Mesenchymal stem cell (in vitro differentiated cells and primary cell): ENCODE measurements at places on chromosomes 1 and 21.

- no peak for DNase-seq
These were observed 35.9 kb upstream of the MPZL1 start for GRCh38 chr1:167685844-167686243.

DNA sequence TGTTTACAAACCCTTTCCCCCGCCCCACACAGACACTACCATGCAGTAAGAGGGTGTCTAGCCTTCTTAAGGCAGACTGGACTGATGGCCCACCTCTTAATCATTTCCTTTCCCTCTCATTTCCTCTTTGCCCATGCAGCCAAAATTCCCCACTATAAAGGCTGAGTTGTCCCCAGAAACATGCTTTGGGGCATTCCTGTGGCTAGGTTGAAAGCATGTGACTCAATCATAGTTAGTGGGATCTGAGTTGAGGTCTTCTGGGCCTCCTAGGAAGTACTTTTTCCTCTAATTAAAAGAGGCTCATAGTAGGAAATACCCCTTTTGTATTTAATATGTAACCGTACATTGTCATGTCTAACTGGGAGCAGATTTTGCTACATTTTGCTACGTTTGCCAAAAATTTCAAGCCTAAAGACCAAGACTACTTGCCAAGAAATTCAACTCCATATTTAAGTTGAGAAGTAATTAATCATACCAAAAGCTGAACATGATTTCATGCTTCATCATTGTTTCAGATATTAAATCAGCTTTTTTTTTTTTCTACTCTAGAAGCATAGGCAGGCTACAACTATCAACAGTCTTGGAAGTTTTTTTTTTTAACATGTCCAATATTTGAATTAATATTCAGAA lies 174.7 kb downstream of the ADGRL4 start:
- peak; percentile 81 for DNase-seq

- peak; percentile 46 for DNase-seq
These were observed 11.2 kb downstream of the MEF2D start for GRCh38 chr1:156489166-156489934.

- no peak for DNase-seq
These were observed 1613.6 kb upstream of the PRMT6 start for GRCh38 chr1:105442901-105443300.

DNA sequence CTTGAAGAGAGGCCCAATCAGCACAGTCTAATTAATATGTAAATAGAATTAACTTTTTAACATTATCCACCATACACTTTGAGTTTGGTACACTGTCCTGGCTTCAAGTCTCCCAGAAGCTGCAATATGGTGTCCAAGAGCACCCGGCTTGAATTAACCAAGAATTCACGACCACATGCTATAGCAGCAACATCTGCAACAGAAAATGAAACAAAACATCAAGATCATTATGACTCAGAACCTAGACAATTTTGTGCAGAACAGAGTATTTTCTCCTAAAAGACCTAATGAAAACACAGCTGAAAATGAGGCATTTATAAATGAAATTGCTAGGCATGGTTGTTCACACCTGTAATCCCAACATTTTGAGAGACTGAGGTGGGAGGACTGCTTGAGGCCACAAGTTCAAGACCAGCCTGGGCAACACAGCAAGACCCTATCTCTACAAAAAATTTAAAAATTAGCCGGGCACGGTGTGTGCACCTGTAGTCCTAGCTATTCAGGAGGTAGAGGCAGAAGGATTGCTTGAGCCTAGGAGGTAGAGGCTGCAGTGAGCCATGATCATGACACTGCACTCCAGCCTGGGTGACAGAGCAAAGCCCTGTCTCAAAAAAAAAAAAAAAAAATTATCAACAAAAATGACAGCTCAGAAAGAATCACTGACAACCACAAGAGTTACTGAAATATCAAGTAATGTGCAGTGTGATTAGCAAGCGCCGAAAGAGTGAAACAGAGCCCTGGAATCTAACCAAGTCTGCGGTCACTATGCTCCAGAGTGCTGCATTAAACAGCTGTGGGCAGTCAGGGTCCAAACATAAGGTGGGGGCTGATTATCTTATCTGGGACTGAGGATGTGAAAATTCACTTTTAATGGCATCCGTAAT lies 45.3 kb downstream of the HSF2BP start:
- DNase-seq, result peak; percentile 53

- no peak for DNase-seq
These were observed 223.2 kb downstream of the TNR start for GRCh38 chr1:175520186-175520585.

GRCh38 chr1:1246577-1247340 lies at the start of gene C1QTNF12:
TSS of gene C1QTNF12 (minus strand) at chr1:1246722. CDS start at chr1:1246690, 32 bp downstream.
- DNase-seq, result no peak

DNA sequence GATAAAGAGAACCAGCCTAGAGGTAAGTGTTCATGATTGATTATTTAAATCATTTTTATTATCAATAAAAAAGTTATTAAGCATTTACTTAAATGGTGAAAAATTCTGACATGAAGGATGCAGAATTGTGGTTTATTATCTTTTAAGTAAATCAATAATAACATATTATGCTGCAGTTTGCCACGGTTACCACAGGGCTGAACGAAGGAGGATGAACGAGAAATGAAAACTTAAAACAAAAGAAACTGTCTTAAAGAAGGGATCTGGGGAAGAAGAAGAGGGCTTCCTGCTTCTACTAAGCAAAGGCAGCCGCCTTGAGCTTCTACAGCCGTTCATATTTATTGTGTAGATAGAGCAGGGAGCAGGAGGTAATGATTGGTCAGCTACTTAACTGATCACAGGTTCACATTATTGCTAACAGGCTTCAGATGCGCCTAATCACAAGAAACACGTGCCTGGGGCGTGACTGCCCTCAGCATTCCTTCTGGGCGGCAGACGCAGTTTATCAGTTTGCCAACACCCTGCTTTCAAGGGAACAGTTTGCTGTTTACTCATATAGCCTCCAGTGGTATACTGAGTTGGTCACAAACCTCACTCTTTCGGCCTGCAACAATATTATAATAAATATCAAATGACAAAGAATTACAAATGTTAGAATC lies 5.8 kb upstream of the FNBP1L start:
- no peak for DNase-seq

DNA sequence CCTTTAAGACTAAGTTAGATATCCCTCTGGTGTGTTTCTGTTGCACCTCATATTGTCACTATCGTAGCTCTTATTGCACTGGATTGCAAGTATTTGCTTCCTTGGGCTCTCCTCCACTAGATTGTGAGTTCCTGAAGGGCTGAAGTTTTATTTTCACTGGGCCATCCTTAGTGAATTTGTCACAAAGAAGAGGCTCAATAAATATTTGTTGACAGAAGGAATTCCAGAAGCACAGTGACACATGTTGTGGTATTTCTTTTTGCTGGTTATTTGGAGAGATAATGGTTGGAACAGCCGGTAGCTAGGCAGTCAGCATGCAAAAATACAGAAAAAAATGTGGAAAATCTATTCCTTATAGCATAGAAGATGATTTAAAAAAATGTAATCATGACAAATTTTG lies 129.9 kb upstream of the ZRANB2 start:
- no peak for DNase-seq

DNA sequence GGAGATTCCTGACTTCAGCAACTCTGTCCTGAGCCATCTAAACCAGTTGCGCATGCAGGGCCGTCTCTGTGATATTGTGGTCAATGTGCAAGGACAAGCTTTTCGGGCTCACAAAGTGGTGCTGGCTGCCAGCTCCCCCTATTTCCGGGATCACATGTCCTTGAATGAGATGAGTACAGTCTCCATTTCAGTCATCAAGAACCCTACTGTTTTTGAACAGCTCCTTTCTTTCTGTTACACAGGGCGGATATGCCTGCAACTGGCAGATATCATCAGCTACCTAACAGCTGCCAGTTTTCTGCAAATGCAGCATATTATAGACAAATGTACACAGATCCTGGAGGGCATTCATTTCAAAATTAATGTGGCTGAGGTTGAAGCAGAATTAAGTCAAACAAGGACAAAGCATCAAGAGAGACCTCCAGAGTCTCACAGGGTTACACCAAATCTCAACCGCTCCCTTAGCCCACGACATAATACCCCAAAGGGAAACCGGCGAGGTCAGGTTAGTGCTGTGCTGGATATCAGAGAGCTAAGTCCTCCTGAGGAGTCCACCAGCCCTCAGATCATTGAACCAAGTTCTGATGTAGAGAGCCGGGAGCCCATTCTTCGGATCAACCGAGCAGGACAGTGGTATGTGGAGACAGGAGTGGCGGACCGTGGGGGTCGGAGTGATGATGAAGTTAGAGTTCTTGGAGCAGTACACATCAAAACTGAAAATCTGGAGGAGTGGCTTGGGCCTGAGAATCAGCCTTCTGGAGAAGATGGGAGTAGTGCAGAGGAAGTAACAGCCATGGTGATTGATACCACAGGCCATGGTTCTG lies 2.3 kb downstream of the ZBTB37 start:
- no peak for DNase-seq

GRCh38 chr1:158830074-158830677 lies 975 bp upstream of the MNDA start:
- no peak for DNase-seq

DNA sequence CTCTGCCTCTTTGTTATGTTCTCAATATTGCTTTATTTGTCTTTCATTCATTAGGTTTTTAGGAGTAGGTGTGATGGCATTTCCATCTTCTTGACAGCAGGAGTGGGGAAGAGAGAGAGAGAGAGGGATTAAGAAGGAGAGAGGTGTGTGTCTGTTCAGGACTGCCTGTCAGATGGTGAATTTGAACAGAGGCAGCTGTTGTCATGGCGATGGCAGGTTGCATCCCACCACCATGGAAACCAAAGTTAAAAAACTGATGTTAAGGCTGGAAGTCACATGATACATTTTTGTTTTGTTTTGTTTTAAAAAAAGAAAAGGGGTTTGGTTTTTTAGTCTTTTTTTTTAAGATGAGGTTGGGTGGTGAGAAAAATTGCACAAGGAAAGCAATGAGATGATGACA lies 18.3 kb downstream of the CACNA1E start:
- no peak for DNase-seq

DNA sequence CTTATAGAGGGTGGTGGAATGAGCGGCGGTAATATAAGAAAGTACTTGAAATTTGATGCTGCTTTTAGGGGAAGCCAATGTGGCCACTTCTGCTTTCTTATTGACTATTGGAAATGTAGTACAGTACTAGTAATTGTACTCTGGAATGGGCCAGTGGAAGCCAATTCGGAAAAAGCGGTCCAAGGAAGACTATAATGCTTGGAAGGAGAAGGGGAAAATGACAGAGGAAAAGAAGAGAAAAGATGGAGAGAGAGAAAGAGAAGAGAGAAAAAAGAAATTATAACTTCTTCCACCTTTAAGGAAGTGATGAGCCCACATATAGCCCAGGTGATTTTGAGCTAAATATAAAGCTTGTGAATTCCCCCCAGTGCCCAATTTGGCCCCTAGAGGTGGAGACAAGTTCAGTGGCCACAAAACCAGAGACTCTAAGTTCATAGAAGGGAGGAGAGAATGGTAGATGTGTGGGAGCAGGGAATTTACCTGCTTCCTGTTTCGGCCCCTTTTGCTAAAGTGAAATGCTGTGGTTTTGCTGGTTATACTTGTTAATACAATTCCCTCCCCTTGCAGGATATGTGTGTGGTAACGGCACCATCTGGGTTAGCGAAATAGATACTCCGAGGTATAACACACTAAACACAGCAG lies 35.7 kb upstream of the DUSP10 start:
- DNase-seq, result no peak
